Hepatic stellate cell (primary cell): ENCODE measurements at places on chromosomes 13 and 19.
A peak's percentile ranks its signal among the peaks of the same experiment; 100 is the strongest.

DNA sequence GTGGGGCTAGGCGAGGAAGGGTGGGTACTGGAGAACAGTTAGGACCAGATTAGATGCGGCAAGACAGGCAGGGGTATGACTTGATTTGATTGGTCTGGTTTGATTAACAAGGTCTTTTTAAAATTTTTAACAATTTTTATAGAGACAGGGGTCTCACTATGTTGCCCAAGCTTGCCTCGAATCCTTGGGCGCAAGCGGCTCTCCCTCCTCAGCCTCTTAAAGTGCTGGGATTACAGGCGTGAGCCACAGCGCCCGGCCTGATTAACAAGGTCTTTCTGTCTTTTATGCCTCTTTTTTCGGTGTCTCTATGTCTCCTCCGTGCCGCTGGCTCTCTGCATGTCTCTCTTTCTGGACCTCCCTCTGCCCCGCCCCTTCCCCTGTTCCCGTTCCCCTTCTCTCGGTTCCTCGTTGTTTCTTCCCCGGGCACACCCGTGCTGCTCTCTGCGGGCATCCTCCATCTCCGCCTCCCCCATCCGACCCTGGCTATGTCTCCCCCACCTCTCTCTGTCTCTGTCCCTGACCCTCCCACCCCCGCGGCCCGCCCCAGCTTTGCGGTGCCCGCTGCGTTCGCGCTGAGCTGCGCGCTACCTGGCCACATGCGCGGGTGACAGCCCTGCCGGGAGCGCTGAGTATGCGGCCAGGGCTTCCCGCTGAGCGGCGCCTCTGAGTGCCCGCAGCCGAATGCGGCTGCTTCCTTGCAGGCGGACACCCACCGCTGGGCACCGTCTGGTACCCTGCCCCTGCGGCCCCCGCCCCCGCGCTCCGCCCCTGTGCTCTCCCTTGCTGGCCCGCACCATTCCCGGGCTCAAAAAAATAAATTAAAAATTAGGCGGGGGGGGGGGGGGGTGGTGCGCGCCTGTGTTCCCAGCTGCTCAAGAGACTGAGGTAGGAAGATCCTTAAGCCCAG is 8.1 kb upstream of the SDHAF1 start:
- DNase-seq = no peak

DNA sequence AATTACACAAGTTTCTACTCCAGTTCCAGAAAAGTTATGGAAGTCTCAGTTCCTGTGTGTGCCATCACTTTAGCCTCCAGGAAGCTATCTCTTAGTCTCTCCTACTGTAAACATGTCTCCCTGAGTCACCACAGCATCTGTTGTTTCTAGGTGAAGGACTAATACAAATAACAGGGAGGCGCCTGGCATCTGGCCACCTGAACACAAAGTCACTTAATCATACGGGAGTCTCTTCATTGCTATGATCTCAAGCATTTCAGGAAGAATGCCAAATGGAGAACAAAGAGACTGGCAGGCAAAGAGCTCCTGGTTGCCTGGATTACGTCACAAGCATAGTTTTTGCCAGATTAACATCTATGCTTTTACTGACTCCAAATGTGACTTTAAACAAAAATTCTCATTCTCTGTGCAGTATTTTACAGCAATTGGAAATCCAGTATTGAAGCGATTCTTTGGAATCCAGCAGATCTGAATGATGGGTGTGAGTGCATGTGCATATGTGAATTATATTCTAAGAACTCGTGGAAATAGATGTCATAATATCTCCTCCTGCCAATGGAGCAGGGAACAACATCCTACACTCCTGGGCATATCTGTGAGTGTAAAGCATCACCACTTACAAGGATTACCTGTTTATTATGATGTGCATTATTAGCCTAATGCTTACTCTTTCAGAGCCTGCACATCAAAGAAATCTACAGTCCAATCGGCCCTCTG is 572.8 kb downstream of the PCDH9 start:
- DNase-seq = no peak

DNA sequence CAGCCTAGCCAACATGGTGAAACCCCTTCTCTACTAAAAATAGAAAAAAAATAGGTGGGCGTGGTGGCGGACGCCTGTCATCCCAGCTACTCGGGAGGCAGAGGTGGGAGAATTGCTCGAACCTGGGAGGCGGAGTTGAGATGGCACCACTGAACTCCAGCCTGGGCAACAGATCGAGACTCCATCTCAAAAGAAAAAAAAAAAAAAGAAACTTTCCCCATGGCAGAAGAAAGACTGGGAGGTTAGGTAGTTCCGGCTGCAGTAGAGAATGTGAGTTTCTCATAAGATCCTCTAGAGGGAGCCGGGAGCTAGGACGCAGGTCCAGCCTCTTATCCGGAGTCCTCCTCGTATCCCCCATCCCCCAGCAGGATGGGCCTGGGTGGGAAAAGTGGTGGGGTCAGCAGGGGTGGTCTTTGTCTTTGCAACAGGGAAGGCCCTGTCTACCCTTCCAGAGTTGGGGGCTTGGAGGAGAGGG is 13.2 kb upstream of the CREB3L3 start:
- peak; percentile 84 for DNase-seq

DNA sequence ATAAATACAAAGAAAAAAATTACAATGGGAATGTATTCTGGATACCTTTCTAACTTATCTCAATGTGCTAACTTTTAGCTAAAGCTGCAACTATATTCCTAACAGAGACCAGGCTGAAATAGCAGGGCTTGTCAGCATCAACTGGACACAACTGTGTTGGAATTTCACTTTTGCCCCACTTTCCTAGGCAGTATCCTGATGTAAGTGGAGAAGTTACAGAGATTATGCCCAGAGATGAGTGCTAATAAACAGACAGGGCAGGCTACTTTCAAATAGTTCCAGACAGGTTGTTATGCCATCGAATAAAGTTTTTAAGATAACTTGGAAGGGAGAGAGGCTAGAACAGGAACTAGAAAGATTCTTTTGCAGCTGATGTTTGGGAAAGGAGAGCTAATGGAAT is 201.9 kb downstream of the KCTD12 start:
- no peak for DNase-seq

- peak; percentile 89 for DNase-seq
Measured at GRCh38 chr19:9945319-9945966, 9.1 kb upstream of the OLFM2 start.

DNA sequence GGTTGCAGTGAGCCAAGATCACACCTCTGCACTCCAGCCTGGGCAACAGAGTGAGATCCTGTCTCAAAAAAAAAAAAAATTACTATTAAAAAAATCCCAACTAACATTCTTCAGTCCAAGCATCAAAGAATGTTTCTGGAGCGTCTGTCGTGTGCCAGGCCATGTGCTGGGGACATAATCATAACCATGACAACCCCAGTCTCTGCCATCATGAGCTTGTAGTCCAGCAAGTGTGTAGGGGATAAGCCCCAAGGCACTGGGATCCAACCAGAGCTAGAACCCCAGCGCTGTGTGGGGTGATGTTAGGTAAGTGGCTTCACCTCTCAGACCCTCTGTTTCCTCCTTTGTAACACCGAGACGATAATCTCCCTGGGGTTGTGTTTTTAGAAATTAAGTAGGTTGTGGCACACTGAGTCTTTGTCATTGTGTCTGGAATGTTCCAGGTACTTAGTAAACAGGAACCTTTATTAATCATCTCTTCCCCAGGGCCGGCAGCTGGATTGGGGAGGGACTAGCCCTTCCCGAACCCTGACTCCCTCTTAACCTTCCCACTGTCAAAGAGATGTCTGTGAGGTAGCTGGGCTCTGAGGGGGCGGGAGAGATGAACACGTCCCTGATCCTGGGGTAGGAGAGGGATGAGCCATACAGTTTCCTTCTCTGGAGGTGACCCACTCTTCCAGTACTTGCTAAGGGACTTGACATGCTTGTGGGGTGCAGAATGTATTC is 5.2 kb downstream of the ITPKC start:
- DNase-seq = no peak

DNA sequence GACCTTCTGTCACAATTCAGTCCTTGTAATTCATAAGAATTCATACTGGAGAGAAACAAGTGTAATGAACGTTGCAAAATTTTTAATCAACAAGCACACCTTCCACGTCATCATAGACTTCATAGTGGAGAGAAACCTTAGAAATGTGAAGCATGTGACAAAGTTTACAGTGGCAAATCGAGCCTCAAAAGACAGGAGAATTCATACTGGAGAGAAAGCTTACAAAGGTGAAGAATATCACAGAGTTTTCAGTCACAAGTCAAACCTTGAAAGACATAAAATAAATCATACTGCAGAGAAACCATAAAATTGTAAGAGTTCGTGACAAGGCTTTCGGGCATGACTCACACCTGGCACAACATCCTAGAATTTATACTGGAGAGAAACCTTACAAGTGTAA is 24.6 kb downstream of the ZNF813 start:
- no peak for DNase-seq

- DNase-seq = no peak
Measured at GRCh38 chr13:109036078-109036780, 406.8 kb downstream of the MYO16 start.

- no peak for DNase-seq
Measured at GRCh38 chr19:10898633-10899032, 27.3 kb downstream of the CARM1 start.

- DNase-seq = no peak
Measured at GRCh38 chr13:112467236-112467635, 91.1 kb downstream of the SPACA7 start.

- DNase-seq = no peak
Measured at GRCh38 chr13:43895940-43896339, 16.2 kb downstream of the LACC1 start.

DNA sequence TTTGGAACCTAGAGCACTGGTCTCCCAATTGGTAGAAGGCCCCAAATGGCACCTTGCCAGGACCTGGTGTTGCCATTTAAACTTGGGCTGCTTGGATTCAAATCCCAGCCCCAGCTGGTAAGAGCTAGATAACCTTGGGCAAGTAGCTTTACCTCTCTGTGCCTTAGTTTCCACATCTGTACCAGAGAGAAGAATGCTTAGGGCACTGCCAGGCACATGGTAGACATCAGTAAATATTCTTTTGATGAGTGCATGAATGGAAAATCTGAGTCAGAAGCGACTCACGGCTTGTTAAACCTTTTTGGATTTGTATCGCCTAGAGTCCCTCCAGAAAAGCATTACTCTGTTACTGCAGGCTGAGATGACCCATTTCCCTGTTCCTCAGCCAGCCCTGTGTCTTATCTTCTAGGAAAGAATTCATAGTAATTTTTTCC is 90.9 kb downstream of the SIPA1L3 start:
- DNase-seq = peak; percentile 60

GRCh38 chr19:45578861-45579260 is 5.7 kb downstream of the OPA3 start:
- no peak for DNase-seq

GRCh38 chr13:47033216-47033615 is 136.4 kb upstream of the HTR2A start:
- peak; percentile 3 for DNase-seq

- DNase-seq = no peak
Measured at GRCh38 chr19:2582984-2583956, 107.3 kb downstream of the GADD45B start.

- DNase-seq = peak; percentile 85
Measured at GRCh38 chr19:5578097-5578846, 10.5 kb upstream of the TINCR start.

GRCh38 chr13:74466864-74467263 is 332.7 kb upstream of the KLF12 start:
- no peak for DNase-seq

DNA sequence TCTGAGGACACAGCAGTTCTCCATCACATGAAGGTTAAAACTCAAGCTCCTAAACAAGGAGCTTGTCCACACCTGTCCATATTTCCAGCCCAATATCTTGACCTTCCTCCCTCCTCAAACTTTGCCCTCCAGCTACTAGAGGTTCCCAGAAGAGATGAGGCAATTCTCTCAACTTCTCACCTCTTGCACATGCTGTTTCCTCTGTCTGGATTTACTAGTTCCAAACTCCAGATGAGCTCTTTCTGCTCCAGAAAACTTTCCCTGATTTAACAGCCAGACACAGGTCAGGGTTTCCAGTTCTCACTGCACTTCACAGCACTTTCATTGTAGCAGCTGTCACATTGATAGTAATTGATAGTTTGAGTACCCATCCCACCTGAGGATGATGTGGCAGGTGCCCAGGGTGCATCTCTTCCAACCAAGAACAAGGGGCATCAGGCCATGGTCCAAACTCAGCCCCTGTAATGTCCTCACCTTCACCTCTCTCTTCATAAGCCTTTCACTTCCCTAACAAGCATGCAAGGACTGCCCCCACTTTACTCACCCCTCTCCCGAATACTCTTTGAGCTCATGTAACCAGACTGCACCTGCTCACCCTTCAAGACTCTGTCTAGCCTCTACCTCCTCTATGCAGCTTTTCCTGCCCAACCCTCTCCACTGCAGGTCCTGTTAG is 3.0 kb upstream of the WDFY2 start:
- no peak for DNase-seq

- DNase-seq = no peak
Measured at GRCh38 chr13:36212789-36213188, 1.6 kb downstream of the SOHLH2 start.

DNA sequence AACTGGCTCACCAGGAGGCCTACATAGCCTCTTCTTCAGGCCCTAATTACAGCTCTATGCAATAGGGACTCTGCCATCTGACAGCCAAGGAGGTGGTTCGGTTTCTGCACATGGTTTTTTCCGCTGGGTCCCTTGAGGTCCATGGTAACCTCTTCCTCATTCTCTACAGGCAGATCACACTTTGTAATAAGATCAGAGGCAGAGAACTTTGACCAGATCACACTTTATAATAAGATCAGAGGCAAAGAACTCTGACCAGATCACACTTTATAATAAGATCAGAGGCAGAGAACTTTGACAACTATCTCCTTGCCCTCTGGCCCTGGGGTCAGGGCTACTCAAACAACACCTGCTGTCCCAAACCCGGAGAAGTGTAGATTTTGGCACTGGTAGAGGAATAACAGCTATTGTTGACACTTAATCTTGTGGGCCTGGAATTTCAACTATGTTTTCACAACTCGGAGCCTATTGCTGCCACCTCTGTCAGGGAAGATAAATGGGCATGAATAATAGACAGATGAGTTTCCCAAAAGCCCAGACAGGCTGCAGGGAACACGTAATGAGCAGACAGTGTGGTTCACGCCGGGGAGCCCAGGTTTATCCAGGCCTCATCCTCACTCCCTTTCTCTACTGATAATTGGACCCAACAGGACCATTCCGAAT is 246.1 kb downstream of the UQCRFS1 start:
- no peak for DNase-seq

DNA sequence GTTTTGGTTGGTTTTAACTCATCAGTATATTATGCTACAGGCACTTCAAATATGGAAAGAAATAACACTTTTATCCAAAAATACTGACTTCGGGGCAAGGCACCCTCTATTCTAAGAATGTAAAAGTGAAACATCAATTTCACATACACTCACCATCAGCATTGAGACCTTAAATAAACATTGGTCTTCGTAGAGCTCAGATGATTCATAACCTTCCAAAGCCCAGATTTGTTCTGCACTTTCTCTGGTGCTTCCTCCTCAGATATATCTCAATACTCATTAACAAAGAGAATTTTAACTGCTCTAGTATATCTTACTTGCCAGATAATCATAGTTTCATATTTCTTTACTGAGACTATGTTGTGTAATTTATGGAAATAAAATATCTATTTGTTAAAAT is 794.3 kb downstream of the LIG4 start:
- DNase-seq = peak; percentile 3

- DNase-seq = no peak
Measured at GRCh38 chr19:50696094-50696483, 23.5 kb downstream of the SHANK1 start.
